ENCODE measurements at places on chromosomes 3 and 15.
A peak's percentile ranks its signal among the peaks of the same experiment; 100 is the strongest.

- DNase-seq: no peak
Observed at GRCh38 chr3:130789782-130790322, 43.2 kb upstream of the PIK3R4 start.

- no peak for DNase-seq
Observed at GRCh38 chr3:5093731-5094130, 28.4 kb upstream of the ARL8B start.

- DNase-seq: no peak
Observed at GRCh38 chr15:43991206-43991605, 164.4 kb downstream of the WDR76 start.

- peak; percentile 65 for DNase-seq
Observed at GRCh38 chr3:183766745-183767606, 58.4 kb downstream of the MAP6D1 start.

GRCh38 chr15:89197503-89197971 is 23.8 kb downstream of the RLBP1 start:
- no peak for DNase-seq

DNA sequence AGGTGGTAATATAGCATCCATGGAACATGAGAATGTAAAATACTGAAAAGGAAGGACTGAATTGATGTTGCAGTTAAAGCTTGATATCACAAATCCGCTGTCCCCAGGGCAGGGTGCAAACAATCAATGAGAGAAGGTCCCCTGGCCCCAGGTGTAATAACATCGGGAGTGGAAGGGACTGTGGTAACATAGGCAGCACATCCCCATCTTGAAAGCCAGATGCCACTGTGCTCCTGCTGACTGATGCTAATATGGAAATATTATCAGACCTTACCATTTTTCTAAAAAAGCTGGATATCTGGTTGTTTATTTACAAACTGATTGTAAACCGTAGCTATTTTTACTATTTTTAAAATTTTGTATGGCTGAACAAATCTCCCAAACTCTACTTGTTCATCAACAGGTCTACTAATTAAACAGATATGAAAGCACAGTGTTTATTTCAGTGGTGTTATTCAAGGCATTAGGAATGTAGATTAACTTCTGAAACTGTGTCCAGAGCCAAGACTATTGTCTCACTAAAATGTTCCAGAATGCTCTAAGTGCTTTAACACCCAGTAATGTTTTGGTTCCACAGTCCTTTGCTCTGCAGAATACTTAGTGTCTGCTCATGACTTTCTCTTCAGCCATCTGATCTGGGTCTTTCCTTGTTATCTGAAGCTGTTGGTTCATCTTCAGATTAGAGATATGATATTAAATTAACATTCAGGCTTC is 386.0 kb upstream of the RARB start:
- DNase-seq: no peak

GRCh38 chr3:129060276-129061022 is at the start of gene GP9:
GP9 (plus strand) TSS chr3:129060779; CDS start chr3:129061740, 961 bp downstream.
- DNase-seq: no peak

- DNase-seq: no peak
Observed at GRCh38 chr3:43950775-43951174, 260.0 kb downstream of the ABHD5 start.

- peak; percentile 16 for DNase-seq
Observed at GRCh38 chr15:51322621-51323296, 15.6 kb downstream of the CYP19A1 start.

DNA sequence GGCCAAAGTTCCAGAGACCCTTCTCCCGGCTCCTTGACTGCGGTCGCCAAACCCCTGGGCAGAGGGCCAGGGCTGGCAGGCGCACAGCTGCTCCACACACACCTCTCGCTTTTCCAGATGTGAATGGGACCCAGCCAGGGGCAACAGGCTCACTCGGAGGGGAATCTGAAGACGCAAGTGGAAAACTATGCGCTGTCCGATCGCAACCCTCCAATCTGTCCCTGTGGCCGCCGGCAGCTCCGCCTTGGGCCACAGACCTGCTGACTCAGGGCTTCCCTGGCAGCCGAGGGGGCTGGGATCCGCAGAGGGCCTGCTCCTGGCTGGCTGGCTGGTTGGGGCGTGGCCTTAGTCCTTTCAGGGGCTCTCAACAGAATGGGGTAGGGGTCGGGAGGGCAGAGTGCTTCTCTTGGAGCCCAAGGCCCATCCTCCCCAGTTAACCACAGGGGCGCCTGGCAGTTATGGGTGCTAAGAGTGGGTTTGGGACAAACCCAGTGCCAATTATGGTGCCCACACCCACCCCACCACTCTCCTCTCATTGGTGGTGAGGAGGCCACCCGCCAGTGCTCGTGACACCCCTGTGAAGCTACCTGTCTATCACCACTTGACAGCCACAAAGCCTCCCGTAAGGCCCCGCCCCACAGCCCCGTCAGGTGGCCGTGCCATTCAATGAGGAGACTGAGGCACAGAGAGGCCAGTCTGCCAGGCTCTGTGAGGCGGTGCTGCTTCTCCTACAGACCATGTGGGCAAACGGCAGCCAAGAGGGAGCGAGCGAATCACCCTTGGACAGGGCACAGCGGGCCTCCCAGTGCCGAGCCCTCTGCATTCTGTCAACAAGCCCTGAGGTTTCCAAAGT is 53.8 kb downstream of the IQSEC1 start:
- DNase-seq: peak; percentile 63

DNA sequence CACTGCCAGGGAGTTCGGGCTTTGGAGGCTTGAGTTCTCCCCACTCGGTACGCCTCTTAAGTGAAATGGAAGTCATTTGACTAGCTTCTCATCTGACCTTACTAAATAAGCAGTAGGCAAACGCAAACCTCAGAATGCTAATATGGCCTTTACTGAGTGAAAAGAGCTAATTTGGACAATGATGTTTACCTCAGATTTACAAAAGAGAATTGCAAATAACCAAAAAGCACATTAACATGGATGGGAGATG is 1.6 kb upstream of the RNU6-1 start:
- DNase-seq: no peak

DNA sequence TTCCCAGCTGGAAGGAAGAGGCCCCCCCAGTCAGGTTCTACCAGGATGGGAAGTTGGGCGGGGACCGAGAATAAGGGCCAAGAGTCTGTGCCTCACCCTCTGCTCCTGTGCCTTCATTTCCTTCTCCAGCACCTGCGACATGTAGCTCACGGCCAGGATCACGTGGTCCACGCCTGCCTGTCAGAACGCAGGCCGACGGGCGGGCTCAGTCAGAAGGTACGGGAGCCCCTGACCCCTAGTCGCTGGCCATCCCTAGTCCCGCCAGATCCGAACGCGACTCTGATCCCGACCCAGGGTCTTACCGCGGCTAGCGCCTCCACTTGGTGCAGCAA is 489 bp downstream of the GMPPB start:
- no peak for DNase-seq

DNA sequence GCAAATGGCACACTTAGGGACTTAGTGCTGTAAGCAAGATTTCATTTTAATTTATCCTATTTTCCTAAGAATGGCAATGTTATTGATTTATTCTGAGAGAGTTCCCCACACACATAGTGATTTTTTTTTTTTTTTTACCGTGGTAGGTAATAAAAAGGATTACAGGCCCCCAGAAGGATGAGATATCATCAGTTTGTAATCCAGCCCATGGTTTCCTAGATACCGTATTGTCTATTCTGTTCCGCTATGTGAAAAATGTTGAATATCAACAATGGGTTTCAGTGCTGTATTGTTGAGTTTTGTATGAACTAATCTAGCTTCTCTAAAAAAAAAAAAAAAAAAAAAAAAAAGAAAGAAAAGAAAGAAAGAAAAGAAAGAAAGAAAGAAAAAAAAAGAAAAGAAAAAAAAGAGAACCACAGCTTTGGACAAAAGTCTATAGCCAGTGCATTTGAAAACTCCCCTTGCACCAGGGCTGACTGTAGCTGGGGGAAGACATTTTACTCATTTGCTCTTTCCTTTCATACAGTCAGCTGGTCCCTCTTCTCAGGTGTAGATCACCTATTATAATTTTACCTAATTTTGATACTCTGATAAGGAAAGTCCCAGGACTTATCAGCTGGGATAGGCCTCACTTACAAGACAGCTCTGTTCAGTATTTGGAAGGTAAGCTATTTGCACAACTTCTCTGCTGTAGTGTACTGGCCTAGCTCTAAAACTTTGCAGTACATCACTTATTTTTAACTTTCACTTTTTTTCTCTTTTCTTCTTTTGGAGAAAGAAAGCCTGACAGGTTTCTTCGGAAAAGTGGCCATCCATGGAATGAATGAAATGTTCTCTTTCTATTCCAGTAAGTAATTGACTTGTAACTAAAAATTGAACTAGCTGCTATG is 101.4 kb upstream of the SOX2 start:
- no peak for DNase-seq

GRCh38 chr3:5134499-5134898 is 12.4 kb downstream of the ARL8B start:
- no peak for DNase-seq

DNA sequence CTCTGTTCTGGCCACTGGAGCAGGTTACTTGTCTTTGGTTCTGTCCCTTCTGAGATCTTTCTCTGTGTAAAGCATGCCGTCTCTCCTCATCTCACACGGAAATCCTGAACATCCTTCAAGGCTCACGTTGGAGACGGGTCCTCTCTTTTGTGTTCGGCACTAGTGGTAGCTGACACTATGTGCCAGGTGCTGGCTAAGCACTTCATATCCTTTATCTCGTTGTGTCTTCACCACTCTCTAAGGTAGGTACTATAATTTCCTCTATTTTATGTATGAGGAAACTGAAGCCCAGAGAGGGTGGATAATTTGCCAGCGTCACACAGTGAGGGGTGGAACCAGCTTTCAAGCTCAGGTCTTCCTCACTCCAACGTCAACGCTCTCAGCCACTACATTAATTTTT is 1.2 kb downstream of the IFT122 start:
- no peak for DNase-seq

DNA sequence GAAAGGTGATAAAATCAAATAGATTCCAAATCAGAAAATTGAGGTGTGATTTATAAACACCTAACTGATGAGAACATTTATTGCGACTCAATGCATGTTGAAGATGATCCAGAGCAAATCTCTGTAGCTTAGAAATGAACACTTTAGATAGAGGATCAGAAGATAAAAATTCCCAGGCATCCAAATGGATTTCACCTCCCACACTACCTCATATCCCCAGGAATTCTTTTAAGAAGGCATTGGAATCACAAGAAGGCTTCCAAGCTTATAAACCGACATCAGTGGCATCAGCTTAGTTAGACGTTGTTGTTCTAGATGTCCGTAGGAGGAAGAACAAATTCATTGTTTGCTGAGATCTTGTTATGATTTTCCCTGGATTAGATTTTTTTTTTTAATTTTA is 154.4 kb downstream of the EBLN2 start:
- no peak for DNase-seq

GRCh38 chr3:120077731-120078130 is 16.5 kb downstream of the GSK3B start:
- DNase-seq: no peak

- peak; percentile 38 for DNase-seq
Observed at GRCh38 chr3:158420654-158421396, 150.2 kb upstream of the MLF1 start.

GRCh38 chr15:38242055-38242454 is 10.6 kb upstream of the SPRED1 start:
- no peak for DNase-seq

- no peak for DNase-seq
Observed at GRCh38 chr3:161859057-161859456, 362.4 kb downstream of the OTOL1 start.

DNA sequence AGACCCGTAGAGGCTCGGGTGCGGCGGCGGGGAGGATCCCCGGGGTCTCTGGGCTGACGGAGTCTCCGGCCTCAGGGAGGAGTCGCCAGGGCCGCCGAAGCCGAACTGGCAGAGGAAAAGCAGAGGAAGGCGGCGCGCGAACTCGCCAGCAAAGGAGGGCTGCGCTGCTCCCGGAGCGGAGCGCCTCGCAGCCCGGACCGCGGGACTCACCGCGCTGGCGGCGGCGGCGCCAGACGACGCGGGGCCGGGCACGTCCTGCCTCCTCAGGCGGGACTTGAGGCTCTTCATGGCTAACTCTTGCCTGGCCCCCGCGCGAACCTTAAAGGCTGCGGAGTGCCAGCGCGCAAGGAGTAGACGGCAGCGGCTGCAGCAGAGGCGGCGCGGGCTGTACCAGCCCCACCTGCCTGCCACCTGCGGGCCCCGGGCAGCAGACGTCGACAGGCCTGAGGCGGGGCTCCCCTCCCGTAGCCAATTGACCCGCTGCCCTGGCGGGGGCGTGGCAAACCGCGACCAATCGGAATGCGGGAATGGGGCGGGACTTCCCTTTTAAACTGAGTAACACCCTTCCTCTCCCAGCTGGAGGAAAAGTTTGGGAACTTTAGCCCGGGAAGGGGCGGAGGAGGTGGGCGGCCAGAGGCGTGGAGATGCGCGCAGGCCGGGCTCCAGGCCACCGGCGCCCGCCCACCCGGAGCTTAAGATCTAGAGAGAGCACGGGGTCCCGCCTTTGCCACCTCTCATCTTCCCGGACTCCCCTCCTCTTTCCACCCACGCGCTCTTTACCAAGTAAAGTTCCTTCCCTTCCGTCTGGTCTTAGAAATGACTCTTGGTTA is at the start of gene UACA:
TSS of gene UACA (minus strand) at position 439 of the 830 bp plus-strand sequence. CDS start at position 288, 151 bp downstream.
- DNase-seq: peak; percentile 89

GRCh38 chr15:58999694-59000093 is 12.2 kb downstream of the RNF111 start:
- DNase-seq: no peak

DNA sequence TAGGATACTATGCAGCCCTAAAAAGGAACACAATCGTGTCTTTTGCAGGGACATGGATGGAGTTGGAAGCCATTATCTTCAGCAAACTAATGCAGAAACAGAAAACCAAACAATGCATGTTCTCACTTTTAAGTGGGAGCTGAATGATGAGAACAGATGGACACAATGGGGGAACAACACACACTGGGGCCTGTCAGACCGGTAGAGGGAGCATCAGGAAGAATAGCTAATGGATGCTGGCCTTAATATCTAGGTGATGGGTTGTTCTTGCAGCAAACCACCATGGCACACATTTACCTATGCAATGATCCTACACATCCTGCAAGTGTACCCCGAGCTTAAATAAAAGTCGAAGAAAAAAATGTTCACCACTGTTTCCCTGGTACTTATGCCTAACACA is 17.5 kb downstream of the SENP7 start:
- no peak for DNase-seq

GRCh38 chr3:169303660-169304059 is 359.9 kb downstream of the MECOM start:
- no peak for DNase-seq

DNA sequence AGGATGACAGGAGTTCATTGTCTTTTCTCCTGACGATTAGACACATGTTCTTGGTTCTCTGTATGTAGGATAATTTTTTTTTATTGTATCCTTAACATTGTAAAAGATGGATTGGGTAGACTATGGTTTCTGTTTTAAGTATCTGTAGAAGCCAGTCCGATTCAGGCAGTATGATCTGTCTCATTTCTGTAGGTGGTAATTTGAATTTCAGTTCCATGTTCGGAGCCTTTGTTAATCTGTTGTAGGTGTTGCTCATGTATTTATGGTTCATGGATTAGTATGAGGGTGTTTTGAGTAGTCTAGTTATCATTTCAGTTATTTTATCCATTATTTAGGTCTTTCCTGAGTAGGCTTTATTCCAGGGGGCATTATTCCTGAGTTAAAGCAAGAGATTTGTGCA is 32.4 kb upstream of the MME start:
- DNase-seq: no peak

- DNase-seq: no peak
Observed at GRCh38 chr3:16332904-16333426, 68.0 kb downstream of the OXNAD1 start.
